PC-9 (cell line): ENCODE measurements at places on chromosomes 7 and 10. TPM values are rescaled to one million over a fixed set of nuclear protein-coding genes. Genes with fewer than 3 reads are reported as not detected.

The HOXA7 gene
- not detected in 2 replicates for total RNA-seq

The PON3 gene
- 0.85 and 1.5 TPM in 2 replicates for total RNA-seq

The JAZF1 gene
- 0.30 and 0.90 TPM in 2 replicates for total RNA-seq

The TMEM213 gene
- not detected in 2 replicates for total RNA-seq

The ADAM8 gene
- total RNA-seq, result 18.3 and 31.5 TPM in 2 replicates

The ECHDC3 gene
- total RNA-seq, result not detected in 2 replicates

The KAZALD1 gene
- total RNA-seq, result 19.7 and 21.2 TPM in 2 replicates

The WDR86 gene
- total RNA-seq, result 7.7 and 12.4 TPM in 2 replicates

The COL17A1 gene
- total RNA-seq, result 31.6 and 41.3 TPM in 2 replicates

The ERVW-1 gene
- not detected in 2 replicates for total RNA-seq

The TRPV5 gene
- total RNA-seq, result not detected in 2 replicates

The SORCS3 gene
- not detected in 2 replicates for total RNA-seq

The COG5 gene
- total RNA-seq, result 32.3 and 43.5 TPM in 2 replicates

The GNG11 gene
- 2.3 and 4.4 TPM in 2 replicates for total RNA-seq

The PODXL gene
- total RNA-seq, result 57.5 and 75.3 TPM in 2 replicates

The NPC1L1 gene
- total RNA-seq, result 0.28 and 0.30 TPM in 2 replicates

The MKI67 gene
- 75.2 and 114 TPM in 2 replicates for total RNA-seq

The NPY4R gene
- total RNA-seq, result 2.9 and 3.1 TPM in 2 replicates

The SPDYE1 gene
- not detected in 2 replicates for total RNA-seq

The MYO3A gene
- total RNA-seq, result not detected in 2 replicates

The ANKRD30A gene
- total RNA-seq, result not detected in 2 replicates

The GSTO1 gene
- 71.0 and 77.3 TPM in 2 replicates for total RNA-seq

The ANKRD2 gene
- 5.5 and 8.4 TPM in 2 replicates for total RNA-seq

The AKR1C1 gene
- total RNA-seq, result 1,253 and 1,313 TPM in 2 replicates

The RAB19 gene
- 7.8 and 9.1 TPM in 2 replicates for total RNA-seq

The RNF148 gene
- total RNA-seq, result 0.70 and 0.72 TPM in 2 replicates

The ATXN7L1 gene
- 10.8 and 14.6 TPM in 2 replicates for total RNA-seq

The OPN4 gene
- 0.15 and 0.23 TPM in 2 replicates for total RNA-seq

The SAP25 gene
- 11.0 and 15.3 TPM in 2 replicates for total RNA-seq

The BAIAP2L1 gene
- 89.4 and 102 TPM in 2 replicates for total RNA-seq

The TCAF1 gene
- total RNA-seq, result 41.5 and 44.6 TPM in 2 replicates

The VAX1 gene
- total RNA-seq, result not detected in 2 replicates

The SLC26A3 gene
- total RNA-seq, result not detected in 2 replicates

The PNLIPRP2 gene
- not detected in 2 replicates for total RNA-seq

The PYROXD2 gene
- total RNA-seq, result 28.0 and 28.2 TPM in 2 replicates

The LRGUK gene
- total RNA-seq, result 0.60 and 2.3 TPM in 2 replicates

The MSMB gene
- total RNA-seq, result not detected in 2 replicates

The CLDN3 gene
- 31.3 and 45.2 TPM in 2 replicates for total RNA-seq

The EVX1 gene
- total RNA-seq, result not detected in 2 replicates

The CALML5 gene
- total RNA-seq, result 3.0 and 6.3 TPM in 2 replicates

The PARD3 gene
- total RNA-seq, result 57.4 and 61.9 TPM in 2 replicates

The SVOPL gene
- total RNA-seq, result 0.70 and 1.0 TPM in 2 replicates

The DNAH11 gene
- not detected in 2 replicates for total RNA-seq

The NKX1-2 gene
- total RNA-seq, result 1.6 and 2.9 TPM in 2 replicates

The SFRP5 gene
- total RNA-seq, result not detected in 2 replicates

The NKX2-3 gene
- not detected in 2 replicates for total RNA-seq

The TMEM196 gene
- not detected in 2 replicates for total RNA-seq

The ELFN1 gene
- total RNA-seq, result 0.09 and 0.13 TPM in 2 replicates

The CRYGN gene
- total RNA-seq, result 1.0 and 1.2 TPM in 2 replicates

The GNGT1 gene
- 1.1 TPM in 1 of 2 replicates, not detected in the other for total RNA-seq

The EBLN1 gene
- total RNA-seq, result not detected in 2 replicates
